ENCODE measurements at places on chromosomes 4 and X.

GRCh38 chrX:97527725-97528124, 644.0 kb downstream of the RPA4 start:
- DNase-seq, result no peak

GRCh38 chr4:133439830-133440229, 290.7 kb downstream of the PCDH10 start:
- DNase-seq, result no peak

GRCh38 chr4:121796283-121796682, 4.8 kb upstream of the EXOSC9 start:
- no peak for DNase-seq

GRCh38 chrX:129496625-129497024, 26.7 kb downstream of the SMARCA1 start:
- no peak for DNase-seq
